ENCODE measurements at places on chromosomes 16 and 17. TPM values are rescaled to one million over a fixed set of nuclear protein-coding genes. Genes with fewer than 3 reads are reported as not detected.

Gene LGALS9B
- total RNA-seq: 0.26 TPM

Gene RAB26
- 0.90 TPM for total RNA-seq

Gene PPY
- total RNA-seq: not detected

- DNase-seq: no peak
These were observed 6.5 kb downstream of the ZZEF1 start for GRCh38 chr17:4136373-4136772.

GRCh38 chr17:49571283-49571682, 4.4 kb upstream of the NXPH3 start:
- DNase-seq: no peak

DNA sequence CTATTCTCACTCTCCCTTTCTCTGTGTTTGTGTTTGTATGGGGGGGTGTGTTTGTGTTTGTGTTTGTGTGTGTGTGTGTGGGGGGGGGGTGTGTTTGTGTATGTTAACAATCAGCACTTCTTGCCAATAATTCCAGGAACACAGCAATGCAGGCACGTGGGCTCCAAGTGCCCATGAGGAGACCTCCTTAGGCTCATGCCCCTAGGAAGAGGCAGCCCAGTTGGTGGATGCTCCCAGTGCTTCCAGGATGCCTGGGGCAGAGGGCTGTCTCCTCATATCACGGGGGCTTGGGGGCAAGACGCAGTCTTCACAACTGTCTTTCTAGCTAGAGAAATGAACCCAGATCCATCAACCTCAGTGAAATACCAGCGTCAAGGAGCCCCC, 9.9 kb downstream of the ABR start:
- DNase-seq: no peak

GRCh38 chr17:63437287-63438091, 8.6 kb downstream of the CYB561 start:
- DNase-seq: no peak

DNA sequence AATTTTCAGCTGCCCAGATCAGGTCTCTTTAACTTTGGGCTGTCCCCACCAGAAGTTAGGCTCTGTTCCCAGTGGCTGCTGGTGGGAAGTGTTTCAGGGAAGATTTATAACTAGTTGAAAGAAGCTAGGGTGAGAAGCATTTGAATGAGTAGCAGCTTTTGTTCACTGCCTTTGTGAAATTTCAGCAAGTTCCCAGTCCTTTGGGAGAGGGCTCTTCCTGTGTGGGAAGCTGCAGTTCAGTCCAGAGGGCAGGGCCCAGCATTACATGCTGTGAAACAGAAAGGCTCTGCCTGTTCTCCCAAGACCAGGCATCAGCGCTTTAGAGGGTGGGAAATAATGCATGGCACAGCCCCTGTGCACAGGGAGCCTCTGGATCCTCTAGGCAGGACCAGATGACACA, 17.8 kb downstream of the PROCA1 start:
- no peak for DNase-seq

DNA sequence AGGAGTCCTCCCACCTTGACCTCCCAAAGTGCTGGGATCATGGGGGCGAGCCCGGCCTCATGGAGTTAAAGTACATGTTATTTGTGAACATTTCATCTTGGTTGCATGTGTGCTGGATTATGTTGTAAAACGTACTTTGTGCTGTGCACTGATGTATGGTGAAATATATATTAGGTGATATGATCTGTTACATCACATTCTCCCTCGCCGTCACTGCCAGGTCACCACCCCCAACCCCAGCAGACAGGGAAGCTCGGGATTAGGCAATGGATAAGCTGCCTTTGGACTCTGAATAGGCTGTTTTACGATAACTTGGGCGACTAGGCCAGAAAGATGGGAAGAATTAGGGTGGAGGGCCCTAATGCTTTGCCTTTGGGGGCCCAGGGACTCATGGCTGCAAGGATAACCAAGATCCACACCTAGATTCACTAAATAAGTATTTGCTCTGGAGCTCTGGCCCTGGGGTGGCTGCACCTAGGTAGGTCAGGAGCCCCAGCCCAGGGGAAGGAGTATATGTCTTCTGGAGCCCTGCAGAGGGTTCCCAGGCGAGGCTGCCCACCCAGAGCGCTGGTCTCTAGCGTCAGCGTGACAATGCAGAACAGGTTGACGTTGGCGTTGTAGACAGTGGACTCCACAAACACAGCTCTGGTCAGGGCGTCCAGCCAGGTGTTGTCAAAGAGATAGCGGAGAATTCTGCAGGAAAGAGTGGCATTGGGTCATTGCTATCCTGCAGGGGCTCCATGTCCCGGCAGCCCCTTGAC, 27.1 kb upstream of the GCSH start:
- no peak for DNase-seq

- no peak for DNase-seq
These were observed 4.9 kb upstream of the RAB11FIP4 start for GRCh38 chr17:31386542-31387075.

All from bronchial epithelial cell (primary cell).